Thyroid gland (tissue), 4 donors: ENCODE measurements at places on chromosomes 3 and 15. TPM values are rescaled to one million over a fixed set of nuclear protein-coding genes. Genes with fewer than 3 reads are reported as not detected.

CD200R1 gene
- total RNA-seq, result 0.98 TPM

GRCh38 chr3:102378216-102378615 lies 56.6 kb upstream of the ZPLD1 start:
- DNase-seq, result no peak
- H3K36me3 ChIP-seq, result no peaks in the 10 kb centered on the region
- no peak overlapping the region for H3K4me3 ChIP-seq
- no peak overlapping the region for H3K27ac ChIP-seq

GRCh38 chr3:1987980-1988379 lies 110.7 kb upstream of the CNTN4 start:
- H3K4me3 ChIP-seq, result no peak overlapping the region
- H3K4me1 ChIP-seq, result no peaks in the 10 kb centered on the region
- H3K27me3 ChIP-seq, result no peaks in the 10 kb centered on the region
- no peak overlapping the region for H3K27ac ChIP-seq
- H3K36me3 ChIP-seq, result no peaks in the 10 kb centered on the region
- DNase-seq, result peak; percentile 64

DNA sequence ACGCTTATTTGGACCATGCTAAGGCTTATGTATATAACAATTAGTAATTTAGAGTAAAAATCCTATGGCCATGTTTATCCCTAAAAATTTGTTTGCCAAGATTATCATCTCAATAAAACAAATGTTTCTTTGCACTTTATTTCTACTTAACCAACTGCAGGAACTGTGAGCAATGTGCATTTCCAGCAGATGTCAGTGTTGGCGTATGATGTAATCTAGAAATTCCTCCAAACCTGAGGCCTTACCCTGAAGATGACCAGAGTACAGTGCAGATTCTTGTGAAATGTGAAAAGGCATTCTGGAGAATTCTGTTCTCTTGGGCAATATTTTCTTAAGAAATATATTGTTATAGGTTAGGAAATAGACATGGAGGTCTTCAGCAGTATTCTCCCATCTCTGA lies 205.9 kb downstream of the MBNL1 start:
- no peak overlapping the region for H3K4me3 ChIP-seq
- DNase-seq, result no peak
- H3K27me3 ChIP-seq, result no peaks in the 10 kb centered on the region
- H3K36me3 ChIP-seq, result no peaks in the 10 kb centered on the region
- no peaks in the 10 kb centered on the region for H3K4me1 ChIP-seq

GRCh38 chr15:70420948-70421482 lies 323.3 kb upstream of the TLE3 start:
- peak; percentile 47 for DNase-seq
- no peaks in the 10 kb centered on the region for H3K36me3 ChIP-seq
- no peak overlapping the region for H3K27ac ChIP-seq
- no peaks in the 10 kb centered on the region for H3K27me3 ChIP-seq
- no peak overlapping the region for H3K4me3 ChIP-seq

DNA sequence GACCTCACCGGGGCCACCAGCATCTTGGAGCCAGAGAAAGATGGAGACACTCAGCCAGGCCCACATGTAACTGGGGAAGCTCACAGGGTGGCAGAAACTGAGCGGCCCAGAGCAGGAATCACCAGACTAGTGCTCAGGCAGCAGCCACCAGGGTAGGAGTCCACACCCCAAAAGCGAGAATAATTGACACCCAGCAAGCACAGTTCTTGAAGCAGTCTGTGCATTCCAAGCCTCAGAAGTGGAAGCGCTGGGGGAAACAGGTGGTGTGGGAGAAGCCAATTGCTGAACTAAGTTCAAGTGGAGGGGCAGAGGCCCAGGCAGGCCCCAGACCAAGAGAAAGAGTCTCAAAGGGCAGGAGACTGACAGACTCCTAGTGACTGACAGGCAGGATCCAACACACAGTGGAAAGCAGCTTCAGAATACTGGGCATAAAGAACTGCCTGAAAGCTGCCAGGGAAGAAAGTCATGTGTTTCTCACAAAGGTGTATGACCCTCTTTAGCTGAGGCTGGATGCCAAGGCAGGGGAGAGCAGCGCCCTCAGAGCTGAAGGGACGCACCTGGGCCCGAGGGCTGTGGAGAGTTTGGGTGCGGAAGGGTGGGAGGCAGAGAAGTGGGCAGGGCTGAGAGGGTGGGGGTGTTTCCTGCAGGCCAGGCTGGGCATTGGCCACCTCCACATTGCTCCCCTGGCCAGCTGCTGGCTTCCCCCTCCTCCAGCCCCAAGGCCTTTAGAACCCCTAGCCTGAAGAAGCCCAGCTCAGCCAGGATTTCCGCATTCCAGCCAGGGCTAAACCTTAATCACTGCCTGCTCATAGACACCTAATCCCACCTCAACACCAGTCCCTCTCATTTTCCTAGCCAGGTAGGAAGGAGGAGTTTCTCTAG lies 7.7 kb downstream of the NT5DC2 start:
- H3K4me3 ChIP-seq, result no peak overlapping the region
- no peaks in the 10 kb centered on the region for H3K27me3 ChIP-seq
- peak overlapping the region; percentile 92 for H3K27ac ChIP-seq

DNA sequence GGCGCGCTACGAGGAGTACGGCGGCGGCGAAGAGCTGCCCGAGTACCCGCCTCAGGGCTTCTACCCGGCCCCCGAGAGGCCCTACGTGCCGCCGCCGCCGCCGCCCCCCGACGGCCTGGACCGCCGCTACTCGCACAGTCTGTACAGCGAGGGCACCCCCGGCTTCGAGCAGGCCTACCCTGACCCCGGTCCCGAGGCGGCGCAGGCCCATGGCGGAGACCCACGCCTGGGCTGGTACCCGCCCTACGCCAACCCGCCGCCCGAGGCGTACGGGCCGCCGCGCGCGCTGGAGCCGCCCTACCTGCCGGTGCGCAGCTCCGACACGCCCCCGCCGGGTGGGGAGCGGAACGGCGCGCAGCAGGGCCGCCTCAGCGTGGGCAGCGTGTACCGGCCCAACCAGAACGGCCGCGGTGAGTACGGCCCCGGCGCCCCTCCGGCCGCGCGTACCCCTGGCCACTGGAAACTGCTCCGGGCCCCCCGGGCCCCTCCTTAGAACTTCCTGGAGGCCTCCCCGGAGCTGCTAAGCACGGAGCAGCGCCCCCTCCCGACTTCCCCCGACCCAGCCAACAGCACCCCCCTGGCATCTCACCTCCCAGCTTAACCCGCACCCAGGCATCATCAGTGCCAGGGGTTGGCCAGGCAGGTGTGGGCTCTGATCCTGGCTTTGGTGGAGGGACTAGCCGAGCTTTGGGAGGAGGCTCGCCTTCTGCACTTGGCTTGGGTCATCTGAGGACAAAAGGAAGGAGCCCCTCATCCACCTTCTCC lies 1.4 kb downstream of the LOXL1 start:
- peak overlapping the region; percentile 54 for H3K4me3 ChIP-seq
- peaks cover 18% of the 10 kb centered on the region for H3K4me1 ChIP-seq
- H3K27me3 ChIP-seq, result no peaks in the 10 kb centered on the region
- H3K36me3 ChIP-seq, result no peaks in the 10 kb centered on the region
- DNase-seq, result peak; percentile 76

GRCh38 chr15:90529371-90530249 lies at the start of gene CRTC3:
Gene CRTC3, plus strand, starts transcription at chr15:90529923. Its CDS starts 149 bp downstream, at chr15:90530072.
- peaks cover 17% of the 10 kb centered on the region for H3K4me1 ChIP-seq
- DNase-seq, result peak; percentile 57
- H3K36me3 ChIP-seq, result no peaks in the 10 kb centered on the region
- H3K27me3 ChIP-seq, result no peaks in the 10 kb centered on the region
- H3K4me3 ChIP-seq, result peak within 1 kb of the TSS; percentile 85

- H3K27me3 ChIP-seq, result no peaks in the 10 kb centered on the region
- H3K36me3 ChIP-seq, result peaks cover 6% of the 10 kb centered on the region
- DNase-seq, result peak; percentile 95
- H3K4me3 ChIP-seq, result peak overlapping the region; percentile 39
These were observed 632 bp upstream of the CRELD1 start for GRCh38 chr3:9932843-9933560.

GRCh38 chr3:197296545-197296944 lies 1.9 kb downstream of the DLG1 start:
- H3K4me3 ChIP-seq, result peak overlapping the region; percentile 97
- peaks cover 14% of the 10 kb centered on the region for H3K4me1 ChIP-seq
- no peaks in the 10 kb centered on the region for H3K27me3 ChIP-seq
- H3K27ac ChIP-seq, result no peak overlapping the region

DNA sequence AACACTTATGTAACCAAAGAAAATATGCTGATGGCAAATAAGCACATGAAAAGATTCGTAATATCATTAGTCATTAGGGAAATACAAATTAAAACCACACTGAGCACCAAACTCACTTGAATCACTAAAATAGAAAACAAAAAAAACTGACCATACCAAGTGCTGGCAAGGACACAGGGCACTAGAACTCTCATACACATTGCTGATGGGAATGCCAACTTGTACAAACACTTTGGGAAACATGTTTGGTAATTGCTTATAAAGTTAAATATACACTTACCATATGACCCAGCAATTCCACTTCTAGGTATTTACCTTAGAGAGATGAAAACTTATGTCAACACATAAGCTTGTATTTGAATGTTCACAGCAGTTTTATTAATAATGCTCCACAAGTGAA lies 95.5 kb downstream of the TFDP2 start:
- H3K4me3 ChIP-seq, result no peak overlapping the region
- H3K4me1 ChIP-seq, result no peaks in the 10 kb centered on the region
- no peak overlapping the region for H3K27ac ChIP-seq
- H3K27me3 ChIP-seq, result no peaks in the 10 kb centered on the region
- no peaks in the 10 kb centered on the region for H3K36me3 ChIP-seq
- DNase-seq, result no peak

- peaks cover 87% of the 10 kb centered on the region for H3K4me1 ChIP-seq
- peaks cover 76% of the 10 kb centered on the region for H3K36me3 ChIP-seq
- no peak overlapping the region for H3K4me3 ChIP-seq
- H3K27me3 ChIP-seq, result no peaks in the 10 kb centered on the region
- DNase-seq, result no peak
These were observed 14.9 kb downstream of the AMOTL2 start for GRCh38 chr3:134359121-134360010.

DNA sequence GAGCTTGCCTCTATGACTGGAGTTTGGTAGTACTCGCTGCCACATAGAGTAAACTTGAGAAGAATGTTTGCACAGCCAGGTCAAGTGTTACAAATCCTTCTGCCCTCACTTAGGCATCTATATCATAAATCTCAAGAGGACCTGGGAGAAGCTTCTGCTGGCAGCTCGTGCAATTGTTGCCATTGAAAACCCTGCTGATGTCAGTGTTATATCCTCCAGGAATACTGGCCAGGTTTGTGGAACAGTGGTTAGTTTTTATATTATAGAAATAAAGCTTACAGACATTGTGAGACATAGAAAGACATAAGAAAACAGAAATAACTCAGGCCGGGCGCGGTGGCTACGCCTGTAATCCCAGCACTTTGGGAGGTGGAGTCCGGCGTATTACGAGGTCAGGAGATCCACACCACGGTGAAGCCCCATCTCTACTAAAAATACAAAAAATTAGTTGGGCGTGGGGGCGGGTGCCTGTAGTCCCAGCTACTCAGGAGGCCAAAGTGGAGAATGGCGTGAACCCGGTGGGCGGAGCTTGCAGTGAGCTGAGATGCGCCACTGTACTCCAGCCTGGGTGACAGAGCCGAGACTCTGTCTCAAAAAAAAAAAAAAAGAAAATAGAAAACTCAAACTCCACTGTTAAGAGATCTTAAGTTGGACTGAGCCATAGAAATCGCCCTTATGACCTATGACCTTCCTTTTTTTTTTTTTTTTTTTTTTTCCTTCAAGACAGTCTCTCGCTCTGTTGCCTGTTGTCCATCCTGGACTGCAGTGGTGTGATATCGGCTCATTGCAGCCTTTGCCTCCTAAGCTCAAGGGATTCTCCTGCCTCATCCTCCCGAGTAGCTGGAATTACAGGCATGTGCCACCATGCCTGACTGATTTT lies 2.2 kb downstream of the RPSA start:
- peaks cover 11% of the 10 kb centered on the region for H3K4me1 ChIP-seq
- H3K27me3 ChIP-seq, result no peaks in the 10 kb centered on the region
- H3K27ac ChIP-seq, result no peak overlapping the region
- no peak for DNase-seq

PCBP4 gene
- total RNA-seq, result 42.7 TPM

CCR9 gene
- not detected for total RNA-seq

DNA sequence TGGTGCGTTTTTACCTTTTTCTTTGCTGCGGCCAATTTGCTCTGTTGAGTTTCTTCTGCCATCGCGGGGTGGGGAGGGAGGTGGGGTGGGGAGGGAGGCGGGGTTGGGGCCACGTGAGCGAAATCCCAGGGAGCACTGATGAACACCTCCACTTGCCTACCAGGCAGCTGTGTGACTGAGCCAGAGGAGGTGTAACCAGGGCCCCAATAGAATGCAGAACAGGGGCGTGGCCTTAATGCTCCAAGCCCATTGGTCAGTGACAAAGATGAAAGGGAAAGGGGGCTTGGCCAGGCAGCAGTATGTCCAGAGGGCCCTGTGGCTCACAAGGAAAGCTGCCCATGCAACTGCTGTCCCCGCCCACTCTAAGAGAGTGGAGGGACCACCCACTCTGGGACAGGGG lies 21.4 kb upstream of the OR4F6 start:
- no peak overlapping the region for H3K27ac ChIP-seq
- no peaks in the 10 kb centered on the region for H3K36me3 ChIP-seq
- H3K4me1 ChIP-seq, result no peaks in the 10 kb centered on the region
- no peak for DNase-seq
- no peak overlapping the region for H3K4me3 ChIP-seq

GRCh38 chr15:69344238-69344637 lies 45.5 kb downstream of the PAQR5 start:
- DNase-seq, result no peak
- H3K4me1 ChIP-seq, result peaks cover 24% of the 10 kb centered on the region
- no peaks in the 10 kb centered on the region for H3K27me3 ChIP-seq
- H3K27ac ChIP-seq, result peak overlapping the region; percentile 73
- no peaks in the 10 kb centered on the region for H3K36me3 ChIP-seq
- no peak overlapping the region for H3K4me3 ChIP-seq

GRCh38 chr3:14949126-14949525 lies 1.7 kb downstream of the NR2C2 start:
- H3K4me3 ChIP-seq, result peak overlapping the region; percentile 81
- H3K27ac ChIP-seq, result peak overlapping the region; percentile 21
- no peak for DNase-seq
- no peaks in the 10 kb centered on the region for H3K27me3 ChIP-seq

GRCh38 chr3:194785315-194785714 lies 99.6 kb downstream of the FAM43A start:
- H3K4me1 ChIP-seq, result peaks cover 5% of the 10 kb centered on the region
- H3K27ac ChIP-seq, result peak overlapping the region; percentile 30
- DNase-seq, result peak; percentile 27
- no peaks in the 10 kb centered on the region for H3K27me3 ChIP-seq
- H3K4me3 ChIP-seq, result no peak overlapping the region
- no peaks in the 10 kb centered on the region for H3K36me3 ChIP-seq

MAGI1 gene
- 80.7 TPM for total RNA-seq

CRABP1 gene
- 135 TPM for total RNA-seq

GRCh38 chr15:90749754-90750153 lies 32.6 kb downstream of the BLM start:
- DNase-seq, result no peak
- no peaks in the 10 kb centered on the region for H3K36me3 ChIP-seq
- H3K4me3 ChIP-seq, result no peak overlapping the region
- no peaks in the 10 kb centered on the region for H3K4me1 ChIP-seq
- no peaks in the 10 kb centered on the region for H3K27me3 ChIP-seq
- no peak overlapping the region for H3K27ac ChIP-seq
